ENCODE measurements at places on chromosomes 12 and 14.

GRCh38 chr12:25792031-25792430 lies 166.5 kb upstream of the RASSF8 start:
- no peak for DNase-seq

GRCh38 chr14:75132382-75133086 lies 5.7 kb upstream of the NEK9 start:
- peak; percentile 17 for DNase-seq

GRCh38 chr12:75705749-75706711 lies 194.6 kb upstream of the KRR1 start:
- no peak for DNase-seq

GRCh38 chr14:101118746-101119591 lies 215.4 kb upstream of the RTL1 start:
- DNase-seq, result no peak

GRCh38 chr14:101665478-101666078 lies 95.9 kb upstream of the PPP2R5C start:
- peak; percentile 61 for DNase-seq

GRCh38 chr12:107436376-107436775 lies 249.2 kb upstream of the PWP1 start:
- peak; percentile 20 for DNase-seq

- no peak for DNase-seq
These were observed 340.2 kb upstream of the DDHD1 start for GRCh38 chr14:53493320-53493719.

- DNase-seq, result no peak
These were observed 209.0 kb upstream of the RTL1 start for GRCh38 chr14:101112351-101113107.

GRCh38 chr14:69408331-69408960 lies 10.0 kb downstream of the SLC39A9 start:
- DNase-seq, result no peak

DNA sequence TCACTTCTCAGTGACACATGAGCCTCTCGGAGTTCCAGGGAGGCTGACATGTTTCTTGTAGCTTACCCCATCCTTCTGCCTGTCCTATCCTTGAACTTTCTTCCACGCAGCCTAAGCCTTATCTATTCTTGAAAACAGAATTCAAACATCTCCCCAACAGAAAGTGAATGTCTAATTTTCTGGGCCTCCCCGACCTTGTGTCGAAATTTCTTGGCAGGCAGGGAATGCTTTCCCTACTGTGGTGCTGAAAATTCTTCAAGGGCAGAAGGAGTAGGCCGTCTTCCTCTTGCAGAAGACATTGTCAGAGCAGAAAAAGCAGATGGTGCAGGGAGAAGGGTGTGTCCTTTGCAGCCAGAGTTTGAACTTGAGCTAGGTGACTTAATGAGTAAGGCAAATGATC lies 63.0 kb upstream of the TCL1B start:
- DNase-seq, result no peak

DNA sequence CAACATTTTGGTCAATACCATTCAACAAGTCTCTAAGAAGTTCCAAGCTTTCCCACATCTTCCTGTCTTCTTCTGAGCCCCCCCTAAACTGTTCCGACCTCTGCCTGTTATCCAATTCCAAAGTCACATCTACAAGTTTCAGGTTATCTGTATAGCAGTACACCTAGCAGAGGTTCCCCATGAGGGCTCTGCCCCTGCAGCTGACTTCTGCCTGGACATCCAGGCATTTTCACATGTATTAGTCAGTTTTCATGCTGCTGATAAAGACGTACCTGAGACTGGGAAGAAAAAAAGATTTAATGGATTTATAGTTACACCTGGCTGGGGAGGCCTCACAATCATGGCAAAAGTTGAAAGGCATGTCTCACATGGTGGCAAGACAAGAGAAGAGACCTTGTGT lies 10.2 kb upstream of the PLA2G1B start:
- no peak for DNase-seq

DNA sequence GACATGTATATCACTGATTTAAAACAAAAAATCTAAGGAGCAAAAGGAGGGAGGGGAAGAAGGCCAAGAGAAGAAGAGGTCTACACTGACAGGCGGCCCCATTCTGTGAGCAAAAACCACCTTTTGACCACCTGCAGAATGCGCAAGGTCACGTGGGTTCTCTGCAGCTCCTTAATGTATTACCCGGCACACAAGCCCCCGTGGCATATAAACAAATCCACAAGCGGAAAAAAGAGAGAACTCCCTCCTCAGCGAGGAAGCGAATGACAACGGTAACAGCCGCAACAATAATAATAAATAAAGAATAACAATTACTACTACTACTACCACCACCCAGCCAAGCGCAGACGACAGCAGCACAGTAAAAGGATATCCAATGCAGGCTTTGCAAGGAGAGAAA lies 1.3 kb downstream of the KSR2 start:
- no peak for DNase-seq

DNA sequence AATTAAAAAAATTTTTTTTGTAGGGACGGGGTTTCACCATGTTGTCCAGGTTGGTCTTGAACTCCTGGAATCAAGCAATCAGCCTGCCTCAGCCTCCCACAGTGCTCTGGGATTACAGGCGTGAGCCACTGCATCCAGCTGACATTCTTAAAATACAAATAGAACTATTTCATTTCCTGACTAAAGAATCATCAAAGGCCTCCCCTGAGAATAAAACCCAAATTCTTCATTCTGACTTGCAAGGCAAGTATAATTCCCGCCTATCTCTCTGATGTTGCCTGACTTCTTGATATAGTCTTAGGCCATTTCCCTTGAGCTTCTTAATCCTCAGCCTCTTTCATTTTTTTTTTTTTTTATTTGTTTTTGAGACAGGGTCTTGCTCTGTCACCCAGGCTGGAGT lies 4.4 kb upstream of the BICD1 start:
- DNase-seq, result no peak

DNA sequence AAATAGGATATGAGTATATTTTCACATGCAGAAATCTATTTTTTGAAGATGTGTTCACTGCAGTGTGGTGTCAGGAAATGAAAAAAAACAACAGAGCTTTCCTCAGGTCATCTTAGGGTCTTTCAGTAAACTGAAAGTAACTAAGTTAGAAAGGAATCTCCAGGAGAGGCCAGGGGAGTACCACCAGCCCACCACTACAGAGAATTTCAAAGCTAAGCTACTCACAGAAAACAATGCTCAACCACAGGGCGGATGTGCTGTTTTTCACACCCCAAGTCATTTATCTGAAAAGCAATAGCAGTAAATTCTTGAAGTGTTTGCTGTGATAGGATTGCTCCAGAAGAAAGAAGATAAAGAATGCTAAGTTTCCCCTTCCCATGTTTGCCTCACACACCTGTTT lies 79.0 kb downstream of the IFNG start:
- no peak for DNase-seq

- DNase-seq, result no peak
These were observed 29.7 kb upstream of the CEBPE start for GRCh38 chr14:23148591-23149249.

- no peak for DNase-seq
These were observed 3.0 kb upstream of the CLEC2B start for GRCh38 chr12:9872162-9872561.

DNA sequence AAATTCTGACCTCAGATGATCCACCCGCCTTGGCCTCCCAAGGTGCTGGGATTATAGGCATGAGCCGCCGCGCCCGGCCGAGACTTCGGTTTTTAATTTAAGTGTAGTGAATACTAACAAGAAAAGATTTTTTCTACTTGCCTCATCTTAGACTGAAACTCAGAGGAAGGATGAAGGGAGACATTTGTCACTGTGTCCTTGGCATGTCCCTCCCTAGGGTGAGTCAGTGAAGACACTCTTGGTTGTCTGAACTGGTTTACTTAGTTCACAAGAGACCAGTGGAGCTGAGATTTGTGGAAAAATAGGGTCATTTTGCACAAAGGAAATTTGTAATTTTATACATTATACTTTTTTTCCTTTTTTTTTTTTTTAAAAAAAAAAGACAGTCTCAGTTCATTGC lies 13.5 kb downstream of the C12orf71 start:
- DNase-seq, result no peak

GRCh38 chr12:92062539-92063493 lies 82.8 kb downstream of the BTG1 start:
- no peak for DNase-seq

GRCh38 chr12:96883571-96883970 lies 23.5 kb upstream of the NEDD1 start:
- no peak for DNase-seq

DNA sequence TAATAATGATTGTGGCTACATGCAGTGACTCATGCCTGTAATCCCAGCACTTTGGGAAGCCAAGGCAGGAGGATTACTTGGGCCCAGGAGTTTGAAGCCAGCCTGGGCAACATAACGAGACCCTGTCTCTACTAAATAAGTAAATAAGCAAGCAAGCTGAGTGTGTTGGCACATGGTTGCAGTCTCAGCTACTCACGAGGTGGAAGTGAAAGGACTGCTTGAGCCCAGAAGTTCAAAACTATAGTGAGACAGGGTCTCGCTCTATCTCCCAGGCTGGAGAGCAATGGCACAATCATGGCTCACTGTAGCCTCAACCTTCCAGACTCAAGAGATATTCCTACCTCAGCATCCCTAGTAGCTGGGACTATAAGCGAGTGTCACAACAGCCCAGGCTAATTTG lies 64.7 kb downstream of the RPS6KA5 start:
- no peak for DNase-seq

- no peak for DNase-seq
These were observed 6.0 kb upstream of the CHST11 start for GRCh38 chr12:104450700-104451099.

- DNase-seq, result no peak
These were observed 50.9 kb downstream of the BTG1 start for GRCh38 chr12:92094751-92095161.

- no peak for DNase-seq
These were observed 479.4 kb upstream of the NOVA1 start for GRCh38 chr14:27077214-27077613.

GRCh38 chr12:13340149-13340548 lies 143.6 kb downstream of the EMP1 start:
- no peak for DNase-seq

GRCh38 chr14:90508536-90509254 lies 111.9 kb downstream of the CALM1 start:
- DNase-seq, result no peak

GRCh38 chr12:24853588-24853987 lies 95.3 kb downstream of the BCAT1 start:
- DNase-seq, result no peak

GRCh38 chr14:59895721-59896120 lies 24.2 kb upstream of the LRRC9 start:
- DNase-seq, result no peak

DNA sequence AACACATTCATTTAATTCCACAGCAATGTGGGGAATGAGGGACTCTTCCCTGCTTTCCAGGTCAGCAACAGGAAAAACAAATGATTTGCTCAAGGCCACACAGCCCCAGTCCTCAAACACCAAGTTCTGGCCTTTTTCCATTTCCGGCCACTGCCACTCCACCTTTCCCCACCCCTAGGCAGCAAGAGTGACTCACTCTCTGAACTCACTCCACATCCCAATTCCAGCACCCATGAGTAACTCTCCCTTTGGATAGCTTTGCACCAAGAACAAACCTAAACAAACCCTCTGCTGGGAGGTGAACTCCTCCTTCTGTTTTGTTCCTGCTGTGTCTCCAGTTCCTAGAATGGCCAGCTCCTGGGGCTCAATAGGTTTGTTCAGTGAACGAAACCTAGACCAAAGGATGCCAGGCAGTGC lies 30.4 kb upstream of the PLEKHG6 start:
- DNase-seq, result peak; percentile 97

GRCh38 chr12:68510397-68510796 lies 100.3 kb upstream of the RAP1B start:
- no peak for DNase-seq

DNA sequence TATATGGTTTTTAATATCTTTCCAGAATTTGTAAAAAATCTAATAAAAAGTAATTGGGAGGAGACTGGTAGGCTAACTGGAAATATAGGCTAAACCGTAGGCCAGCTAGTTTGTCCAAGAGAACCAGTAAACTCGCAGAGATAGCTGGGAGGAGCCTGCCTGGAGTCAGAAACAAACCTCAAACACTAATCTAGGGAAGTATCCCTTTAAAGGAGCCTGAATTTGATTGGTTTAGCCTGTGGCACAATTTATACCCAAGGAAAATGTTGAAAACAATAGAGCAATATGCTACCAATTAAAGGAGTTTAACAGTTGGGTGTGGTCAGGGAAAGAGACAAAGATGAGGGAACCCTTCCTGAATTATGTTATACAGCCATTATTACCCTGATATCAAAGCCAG lies 109.6 kb downstream of the EML5 start:
- DNase-seq, result no peak

DNA sequence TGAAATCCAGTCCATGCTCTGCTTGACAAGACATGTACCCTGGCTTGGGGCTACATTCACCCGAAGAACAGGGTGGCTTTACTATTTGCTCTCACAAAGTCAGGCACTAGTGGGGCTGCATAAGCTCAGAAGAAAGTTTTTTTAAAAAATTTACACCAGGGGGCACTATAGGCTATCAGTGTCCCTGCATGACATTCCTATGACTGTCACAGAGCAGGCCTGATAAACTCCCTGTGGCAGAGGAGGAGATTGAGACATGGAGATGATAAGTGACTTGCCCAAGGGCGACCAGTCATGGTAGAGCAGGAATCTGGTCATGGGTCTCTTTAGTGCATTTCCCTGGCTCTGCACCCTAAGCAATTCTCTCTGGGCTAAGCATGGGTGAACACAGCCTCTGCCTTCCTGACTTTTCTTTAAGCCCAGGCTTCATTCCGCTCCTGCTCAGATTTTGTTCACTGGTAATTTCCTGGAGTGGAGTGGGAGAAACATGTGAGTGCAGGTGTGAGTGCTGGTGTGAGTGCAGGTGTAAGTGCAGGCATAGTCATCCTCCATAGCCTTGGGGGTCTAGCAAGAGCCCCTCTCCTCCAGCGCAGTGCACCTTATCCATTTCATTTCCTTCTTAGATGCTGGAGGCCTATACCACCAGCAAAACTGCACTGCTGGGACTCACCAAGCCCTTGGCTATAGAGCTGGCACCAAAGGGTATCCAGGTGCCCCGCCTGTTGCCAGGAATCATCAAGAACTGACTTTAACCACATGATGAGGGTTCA lies 91.6 kb downstream of the DHRS2 start:
- DNase-seq, result peak; percentile 26
